ENCODE measurements at places on chromosomes 16 and 17.

- no peak for DNase-seq
Observed at GRCh38 chr16:67444259-67445125, 13.6 kb downstream of the HSD11B2 start.

DNA sequence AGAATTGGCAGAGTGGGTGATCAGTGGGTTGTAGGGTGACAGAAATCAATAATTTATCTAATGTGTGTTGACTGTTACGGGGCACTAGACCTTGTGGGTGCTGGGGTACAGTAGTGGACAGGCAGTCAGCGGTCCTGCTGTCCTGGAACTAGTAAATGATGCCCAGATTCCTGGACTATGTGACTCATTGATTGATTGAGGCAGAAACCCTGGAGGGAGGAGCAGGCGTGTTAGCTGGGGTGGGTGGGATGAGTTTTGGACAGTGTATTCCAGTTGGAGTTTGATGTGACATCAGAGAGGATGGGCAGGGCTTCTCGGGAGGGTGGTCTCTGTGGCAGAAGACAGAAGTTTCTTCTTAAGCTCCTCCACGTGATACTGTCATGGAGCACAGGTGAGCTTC is 24.4 kb downstream of the PRMT7 start:
- no peak for DNase-seq

DNA sequence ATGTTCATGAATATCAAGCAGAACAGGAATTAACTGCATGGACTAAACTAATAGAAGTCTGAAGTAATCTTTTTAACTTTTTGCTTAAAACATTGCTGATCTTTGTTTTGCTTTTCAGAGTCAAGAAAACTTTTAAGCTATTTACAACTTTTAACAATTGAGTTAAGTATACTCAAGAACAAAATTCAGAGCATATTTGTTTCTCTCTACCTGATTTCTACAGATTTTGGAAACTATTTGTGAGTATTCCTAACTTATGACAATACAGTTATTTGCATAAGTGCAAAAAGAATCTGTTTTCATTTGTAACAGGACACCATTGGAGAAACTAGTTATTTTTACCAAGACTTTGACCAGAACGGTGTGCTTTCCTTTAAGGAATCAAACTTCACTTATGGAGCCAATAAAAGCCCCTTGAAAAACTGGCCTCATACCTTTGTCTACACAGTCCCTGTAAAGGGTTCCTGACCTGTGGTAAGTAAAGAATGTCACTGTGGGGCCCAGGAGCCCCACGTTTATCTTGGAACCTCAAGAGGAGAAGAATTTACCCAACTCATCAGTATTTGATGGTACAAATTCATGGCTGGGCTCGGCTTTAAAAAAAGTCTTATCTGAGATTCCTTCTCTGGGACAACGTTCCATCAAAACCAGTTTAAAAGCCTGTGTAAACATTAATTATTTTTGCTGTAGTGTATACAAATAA is 11.3 kb upstream of the LDHD start:
- DNase-seq = no peak

- DNase-seq = no peak
Observed at GRCh38 chr16:79269211-79269863, 331.2 kb downstream of the MAF start.

DNA sequence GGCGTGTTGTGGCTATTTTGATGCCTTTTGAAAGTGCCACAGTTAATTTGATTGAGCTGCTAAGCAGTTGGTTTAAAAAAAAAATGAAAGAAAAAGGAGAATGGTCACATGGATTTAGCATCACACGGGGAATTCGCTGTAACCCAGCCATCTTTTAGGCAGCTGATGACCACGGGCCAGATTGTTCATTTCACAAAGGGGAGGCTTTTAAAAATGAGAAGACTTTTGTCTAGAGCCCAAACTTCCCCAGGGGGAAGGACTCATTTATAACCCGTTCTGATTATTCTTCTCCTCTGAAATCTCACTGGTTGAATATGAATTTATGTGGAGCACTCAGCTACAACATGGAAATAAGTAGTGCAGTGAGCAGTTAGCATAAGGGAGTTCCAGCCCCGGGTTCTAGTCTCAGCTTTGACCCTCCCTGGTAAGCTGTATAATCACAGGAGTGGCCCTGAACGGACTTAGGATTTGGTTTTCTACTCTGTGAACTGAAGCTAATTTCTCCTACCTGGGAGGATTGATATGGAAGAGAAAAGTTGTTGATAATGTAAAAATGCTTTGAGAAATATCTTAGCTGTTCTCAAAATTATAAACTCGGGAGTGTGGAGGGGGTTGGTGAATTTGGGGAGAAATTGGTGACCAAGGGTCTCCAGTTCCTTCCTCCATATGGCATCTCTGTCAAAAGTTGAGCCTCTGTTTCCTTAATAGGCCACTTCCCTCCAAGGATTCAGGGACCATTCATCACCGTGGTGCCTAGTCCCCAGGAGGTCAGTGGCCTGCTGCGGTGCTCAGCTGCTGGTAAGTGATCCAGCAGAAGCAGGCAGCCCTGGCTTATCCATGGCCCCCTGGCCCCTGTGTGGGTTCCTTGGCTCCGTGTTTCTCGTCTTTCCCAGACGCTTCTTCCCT is 76.4 kb upstream of the TBX2 start:
- no peak for DNase-seq

DNA sequence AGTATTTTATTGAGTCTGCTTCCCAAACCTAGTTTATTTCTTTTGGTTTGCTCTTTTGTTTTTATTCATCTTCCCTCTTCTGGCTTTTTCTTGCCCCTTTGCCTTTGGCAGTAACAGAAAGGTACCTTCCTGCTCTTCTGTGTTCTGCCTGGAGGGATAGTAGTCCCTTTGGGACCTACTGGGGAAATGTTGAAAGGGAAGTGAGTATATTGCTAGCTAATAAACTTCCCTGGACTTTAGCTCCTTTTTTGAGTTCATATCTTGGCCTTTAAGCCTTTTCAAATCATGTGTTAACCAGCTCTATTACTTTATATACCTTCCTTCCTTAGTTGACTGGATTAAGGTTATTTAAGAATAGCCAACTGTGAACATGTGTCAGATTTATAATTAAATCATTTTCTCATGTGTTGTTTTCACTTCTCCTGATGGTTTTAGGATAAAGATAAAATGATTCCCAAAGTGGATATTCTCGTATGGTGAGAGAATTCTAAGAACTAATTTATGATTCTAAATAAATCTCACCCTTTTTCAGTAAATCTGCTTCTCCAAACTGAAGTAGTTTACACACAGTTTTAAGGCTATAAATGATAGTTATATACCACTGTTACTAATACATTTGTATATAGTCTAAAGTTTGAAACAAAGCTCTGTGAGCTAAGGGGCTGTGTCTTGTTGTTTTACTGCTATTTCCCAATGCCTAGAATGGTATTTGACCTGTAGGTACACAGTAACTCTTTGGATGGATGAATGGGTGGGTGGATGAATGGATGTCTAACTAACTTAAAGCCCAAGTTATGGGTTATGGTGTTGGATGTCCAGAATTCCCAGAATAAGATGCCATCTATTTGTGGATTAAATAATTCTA is 45.7 kb downstream of the OMG start:
- no peak for DNase-seq

DNA sequence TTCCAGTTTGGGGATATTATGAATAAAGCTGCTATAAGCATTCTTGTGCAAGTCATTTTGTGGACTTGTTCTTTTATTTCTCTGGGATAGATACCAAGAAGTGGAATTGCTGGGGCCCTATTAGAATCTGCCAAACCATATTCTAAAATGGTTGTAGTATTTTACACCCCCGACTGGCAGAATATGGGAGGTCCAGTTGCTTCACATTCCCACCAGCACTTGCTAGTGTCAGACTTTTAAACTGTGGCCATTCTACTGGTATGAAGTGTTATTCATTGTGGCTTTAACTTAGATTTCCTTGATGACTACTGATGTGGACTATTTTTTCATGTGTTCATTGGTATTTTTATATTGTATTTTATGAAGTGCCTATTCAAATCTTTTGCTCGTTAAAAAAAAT is 18.1 kb upstream of the NUP93 start:
- DNase-seq = no peak
